A172 (cell line): ENCODE measurements at places on chromosomes 7 and 10.

DNA sequence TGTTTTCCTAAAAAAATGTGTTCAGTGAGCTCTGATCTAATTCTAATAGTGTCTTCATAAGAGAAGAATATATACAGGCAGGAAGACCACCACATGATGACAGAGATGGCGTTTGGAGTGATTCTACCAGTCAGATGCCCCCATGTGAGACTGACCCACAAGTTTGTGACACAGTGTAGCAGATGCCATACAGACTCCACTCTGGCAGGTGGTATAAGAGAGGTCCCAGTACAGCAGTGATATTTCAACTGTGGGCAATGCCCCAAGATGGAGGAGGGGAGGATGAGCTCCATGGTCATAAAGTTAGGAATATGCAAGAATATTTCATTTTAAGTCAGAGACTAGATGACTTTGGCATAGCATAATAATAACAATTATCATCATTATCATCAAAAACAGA, 1022.6 kb downstream of the KCNMA1 start:
- DNase-seq, result no peak

- DNase-seq, result no peak
These were observed 227.9 kb downstream of the TCF7L2 start for GRCh38 chr10:113177936-113178335.

DNA sequence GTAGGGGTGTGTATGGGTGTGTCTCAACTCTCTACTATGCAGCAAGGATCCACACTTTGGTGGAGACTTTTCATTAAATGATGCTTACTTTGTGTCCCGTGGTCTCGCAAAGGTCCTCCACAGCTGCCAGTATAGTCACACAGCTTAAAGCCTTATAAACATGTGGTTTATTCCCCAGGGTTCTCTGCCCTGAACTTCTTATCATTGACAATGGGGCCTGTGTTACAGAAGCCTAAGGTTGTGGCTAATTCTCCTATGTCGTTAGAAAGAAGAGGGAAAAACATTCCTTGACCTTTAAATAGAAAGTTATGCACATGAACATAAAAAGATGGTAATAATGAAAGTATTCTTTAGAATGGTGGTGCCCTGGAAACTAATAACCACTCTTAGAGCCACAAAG, 201.4 kb downstream of the INHBA start:
- DNase-seq, result no peak

DNA sequence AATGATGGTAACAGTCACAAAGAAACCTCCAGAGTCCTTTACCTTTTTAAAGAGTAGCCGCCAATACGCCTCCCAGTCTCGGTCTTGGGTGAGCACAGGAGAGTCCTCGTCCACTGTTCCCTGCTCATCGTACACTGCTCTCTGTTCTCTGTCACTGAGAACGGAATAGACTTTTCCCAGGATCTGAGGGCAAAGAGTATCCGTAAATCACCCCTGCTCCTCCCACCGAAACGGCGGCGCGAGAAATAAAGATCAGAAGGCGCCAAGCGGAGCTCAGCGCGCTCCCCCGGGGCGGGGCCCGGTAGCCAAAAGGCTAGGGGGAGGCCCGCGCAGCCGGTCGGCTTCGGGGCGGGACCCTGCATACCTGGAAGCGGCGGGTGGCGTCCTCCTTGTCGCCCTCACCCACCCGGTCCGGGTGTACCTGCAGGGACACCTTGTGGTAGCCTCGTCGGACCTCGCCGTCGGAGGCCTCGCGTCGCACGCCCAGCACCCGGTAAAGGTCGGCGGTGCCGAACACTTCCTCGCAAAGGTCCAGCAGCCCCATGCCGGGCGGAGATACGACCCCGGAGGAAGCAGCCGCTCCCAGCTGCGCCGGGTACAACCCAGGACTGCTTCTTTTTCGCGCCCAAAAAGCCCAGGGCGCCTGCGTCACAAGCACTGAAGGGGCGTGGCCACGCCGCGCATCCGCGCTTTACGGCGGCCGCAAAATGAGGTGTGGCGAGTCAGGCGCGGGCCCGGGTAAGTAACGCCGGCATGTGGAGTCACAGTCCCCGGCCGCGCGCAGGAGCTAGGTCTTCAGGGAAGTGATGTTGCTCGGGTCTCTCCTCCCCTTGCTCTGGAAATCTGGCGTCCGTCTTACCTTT, at the start of gene DNAJC9:
TSS of gene DNAJC9 (minus strand) at position 610 of the 863 bp plus-strand sequence. CDS start at position 544, 66 bp downstream.
- peak; percentile 87 for DNase-seq

- DNase-seq, result peak; percentile 70
These were observed 594.9 kb downstream of the INHBA start for GRCh38 chr7:41107938-41108448.

- DNase-seq, result no peak
These were observed 995 bp upstream of the INPP5F start for GRCh38 chr10:119724593-119725516.

DNA sequence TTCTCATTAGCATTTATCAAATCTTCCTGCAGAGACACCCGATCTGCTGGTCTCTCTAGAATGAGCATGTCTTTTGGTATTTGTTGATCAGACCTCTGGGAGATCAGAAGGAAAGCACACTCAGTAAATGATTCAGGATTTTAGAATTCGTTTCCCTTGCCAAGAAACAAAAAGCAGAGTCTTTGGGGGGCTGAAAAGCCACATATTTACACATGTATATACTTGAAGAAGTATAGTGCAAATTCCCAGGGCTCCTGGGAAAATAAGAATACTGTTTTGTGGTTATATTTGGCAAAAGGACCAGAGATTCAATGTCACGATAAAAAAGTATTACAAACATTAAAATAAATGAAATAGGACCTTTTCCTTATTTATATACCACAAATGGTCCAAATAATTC, 100.2 kb downstream of the AGMO start:
- DNase-seq, result peak; percentile 42

DNA sequence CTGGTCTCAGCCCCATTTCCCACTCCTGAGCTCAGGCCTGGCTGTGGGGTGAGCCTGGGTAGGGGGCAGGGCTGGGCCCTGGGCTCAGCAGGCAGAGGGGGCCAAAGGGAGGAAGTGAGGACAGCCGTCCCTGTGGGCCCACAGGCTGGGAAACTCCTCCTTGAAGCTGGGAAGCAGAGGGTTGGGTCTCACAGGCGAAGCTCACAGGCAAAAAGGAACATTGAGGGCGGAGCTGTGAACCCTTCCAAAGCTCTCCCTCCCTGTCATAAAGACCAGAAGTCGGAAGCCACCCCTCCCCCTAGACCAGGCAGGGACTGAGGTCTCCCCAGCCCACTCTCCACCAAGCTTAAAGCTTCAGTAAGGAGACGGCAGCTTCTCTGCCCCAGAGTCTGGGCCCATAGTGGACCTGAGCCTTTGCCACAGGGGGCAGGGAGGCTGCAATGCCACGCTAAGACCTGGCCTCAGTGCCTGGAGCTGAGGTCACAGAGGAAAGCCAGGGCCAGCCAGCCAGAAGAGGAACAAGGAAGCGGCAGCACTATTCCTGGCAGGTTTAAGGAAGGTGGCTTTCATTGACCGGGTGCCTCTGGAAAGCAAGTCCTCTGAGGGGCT, 1.0 kb upstream of the KCP start:
- DNase-seq, result no peak

DNA sequence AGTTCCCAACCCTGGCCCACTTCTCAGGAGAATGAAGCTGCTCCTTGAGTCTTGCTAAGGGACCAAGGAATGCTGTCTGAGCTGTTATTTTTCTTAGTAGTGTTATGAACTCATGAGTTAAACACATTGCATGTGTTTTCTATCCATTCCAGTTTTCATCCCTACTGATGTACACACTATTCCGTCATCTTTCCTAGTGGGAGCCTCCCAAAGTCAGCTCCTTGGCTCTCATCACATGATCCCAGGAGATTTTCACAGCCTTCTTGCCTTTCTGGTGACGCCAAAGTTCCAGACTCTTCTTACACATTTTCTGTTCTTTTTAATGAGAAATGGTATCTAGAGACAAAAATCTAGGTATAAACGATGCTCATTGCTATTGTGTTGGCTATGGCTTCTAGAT, 8.4 kb upstream of the C10orf71 start:
- DNase-seq, result no peak

DNA sequence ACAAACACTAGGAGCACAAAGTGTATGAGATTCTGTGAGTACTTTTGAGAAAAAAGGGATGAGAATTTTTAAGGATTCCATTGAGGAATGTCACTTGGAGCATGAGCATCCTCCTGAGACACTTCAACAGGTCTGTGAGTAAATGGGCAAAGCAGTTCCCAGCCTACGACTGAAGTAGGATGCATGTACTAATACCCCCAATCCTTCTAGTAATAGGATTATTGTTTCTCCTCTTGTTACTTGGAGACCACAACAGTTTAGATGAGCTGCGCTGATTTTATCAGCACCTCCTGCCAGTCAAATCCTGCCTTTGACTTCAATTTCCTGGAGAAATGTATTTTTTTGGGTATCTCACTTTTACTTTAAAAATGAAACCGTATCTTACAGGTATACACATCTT, 820 bp downstream of the BBS9 start:
- DNase-seq, result no peak

GRCh38 chr7:27079234-27079975, 16.4 kb downstream of the HOXA1 start:
- DNase-seq, result no peak

DNA sequence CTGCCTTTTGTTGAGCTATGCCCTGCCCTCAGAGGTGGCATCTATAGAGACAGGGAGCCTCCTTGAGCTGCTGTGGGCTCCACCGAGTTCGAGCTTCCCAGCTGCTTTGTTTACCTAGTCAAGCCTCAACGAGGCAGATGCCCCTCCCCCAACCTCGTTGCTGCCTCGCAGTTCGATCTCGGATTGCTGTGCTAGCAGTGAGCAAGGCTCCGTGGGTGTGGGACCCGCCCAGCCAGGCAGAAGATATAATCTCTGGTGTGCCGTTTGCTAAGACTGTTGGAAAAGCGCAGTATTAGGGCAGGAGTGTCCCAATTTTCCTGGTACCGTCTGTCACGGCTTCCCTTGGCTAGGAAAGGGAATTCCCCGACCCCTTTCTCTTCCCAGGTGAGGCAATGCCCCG, 88.4 kb upstream of the CDK6 start:
- no peak for DNase-seq

- peak; percentile 19 for DNase-seq
These were observed 35.4 kb upstream of the ZNF107 start for GRCh38 chr7:64630496-64630895.

DNA sequence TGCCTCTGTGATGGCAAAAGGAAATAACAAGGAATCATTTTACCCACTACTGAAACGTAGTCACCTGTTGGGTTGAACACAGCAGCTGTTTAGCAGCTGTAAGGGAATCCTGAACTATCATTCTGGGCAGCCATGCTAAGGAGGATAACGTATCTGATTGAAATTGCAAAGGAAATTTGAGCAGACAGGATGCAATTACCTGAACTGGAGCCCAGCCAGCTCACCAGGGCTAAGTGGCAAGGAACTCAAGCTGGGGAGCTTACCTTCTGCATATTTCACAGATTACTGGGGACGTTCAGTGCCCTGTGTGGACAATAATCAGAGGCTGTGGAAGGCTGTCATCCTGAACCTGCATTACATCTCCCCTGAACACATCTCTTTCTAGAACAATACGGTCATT, 650.5 kb downstream of the SORCS3 start:
- no peak for DNase-seq
